ENCODE measurements at places on chromosomes 1 and 21. TPM values are rescaled to one million over a fixed set of nuclear protein-coding genes. Genes with fewer than 3 reads are reported as not detected.

RNF186 gene
- not detected for total RNA-seq

DNA sequence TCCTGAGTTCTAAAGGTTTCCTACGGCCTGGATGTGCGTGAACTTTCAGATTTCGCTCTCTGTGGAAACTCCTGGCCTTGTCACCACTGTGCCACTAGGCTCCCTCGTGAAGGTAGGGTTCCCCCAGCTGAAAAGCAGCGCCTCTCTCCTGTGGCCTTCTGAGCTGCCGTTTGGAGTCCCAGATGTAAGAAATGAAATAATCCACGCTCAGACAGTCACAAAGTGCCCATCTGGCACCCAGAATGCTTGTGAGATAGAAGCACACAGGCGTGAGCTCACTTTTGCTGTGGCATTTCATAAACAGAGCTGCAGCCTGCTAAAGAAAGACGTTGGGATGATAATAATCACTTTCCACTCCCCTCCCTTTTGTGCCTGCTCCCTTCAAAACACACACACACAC lies 65.8 kb downstream of the LMO4 start:
- no peak overlapping the region for H3K4me3 ChIP-seq
- H3K4me1 ChIP-seq: peaks cover 6% of the 10 kb centered on the region
- no peak for DNase-seq
- H3K27me3 ChIP-seq: no peaks in the 10 kb centered on the region
- H3K36me3 ChIP-seq: no peaks in the 10 kb centered on the region

DNA sequence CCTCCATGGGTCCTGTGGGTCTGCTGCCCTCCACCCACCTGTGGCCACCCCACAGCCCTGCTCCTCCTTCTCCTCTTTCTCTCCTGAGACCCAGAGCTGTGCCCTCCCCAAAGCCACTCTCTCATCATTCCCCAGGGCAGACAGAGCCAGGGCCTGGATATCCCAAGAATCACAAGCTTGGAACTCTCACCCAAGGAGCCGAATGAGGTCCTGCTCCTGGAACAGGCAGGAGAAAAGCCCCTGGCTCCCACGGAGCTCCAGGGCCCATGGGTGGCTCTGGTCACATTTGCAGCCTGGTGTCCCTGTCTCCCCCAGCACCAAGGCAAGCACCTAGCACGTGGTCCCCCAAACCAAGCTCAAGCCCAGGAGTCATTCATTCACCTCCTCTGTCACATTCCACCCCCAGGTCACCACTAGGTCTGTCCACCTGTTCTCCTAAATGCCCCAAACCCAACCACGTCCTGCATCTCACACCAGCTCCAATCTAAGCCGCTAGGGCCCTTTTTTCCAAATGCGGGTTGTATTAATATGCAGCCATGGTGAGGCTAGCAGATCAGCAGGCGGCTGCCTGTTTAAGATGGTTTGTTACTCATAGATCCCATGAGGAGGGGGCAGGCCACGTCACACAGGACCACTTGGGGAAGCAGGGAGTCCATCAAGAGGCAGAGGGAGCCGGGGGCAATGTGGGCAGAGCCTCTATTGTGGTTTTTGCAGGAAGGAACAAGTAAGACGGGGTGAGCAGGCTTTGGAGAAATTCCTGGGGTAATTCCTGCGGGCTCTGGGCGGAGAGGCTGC lies 215.5 kb upstream of the VAMP3 start:
- H3K36me3 ChIP-seq: no peaks in the 10 kb centered on the region
- H3K4me3 ChIP-seq: no peak overlapping the region
- H3K27ac ChIP-seq: no peak overlapping the region
- no peak for DNase-seq
- H3K4me1 ChIP-seq: peaks cover 10% of the 10 kb centered on the region

DNA sequence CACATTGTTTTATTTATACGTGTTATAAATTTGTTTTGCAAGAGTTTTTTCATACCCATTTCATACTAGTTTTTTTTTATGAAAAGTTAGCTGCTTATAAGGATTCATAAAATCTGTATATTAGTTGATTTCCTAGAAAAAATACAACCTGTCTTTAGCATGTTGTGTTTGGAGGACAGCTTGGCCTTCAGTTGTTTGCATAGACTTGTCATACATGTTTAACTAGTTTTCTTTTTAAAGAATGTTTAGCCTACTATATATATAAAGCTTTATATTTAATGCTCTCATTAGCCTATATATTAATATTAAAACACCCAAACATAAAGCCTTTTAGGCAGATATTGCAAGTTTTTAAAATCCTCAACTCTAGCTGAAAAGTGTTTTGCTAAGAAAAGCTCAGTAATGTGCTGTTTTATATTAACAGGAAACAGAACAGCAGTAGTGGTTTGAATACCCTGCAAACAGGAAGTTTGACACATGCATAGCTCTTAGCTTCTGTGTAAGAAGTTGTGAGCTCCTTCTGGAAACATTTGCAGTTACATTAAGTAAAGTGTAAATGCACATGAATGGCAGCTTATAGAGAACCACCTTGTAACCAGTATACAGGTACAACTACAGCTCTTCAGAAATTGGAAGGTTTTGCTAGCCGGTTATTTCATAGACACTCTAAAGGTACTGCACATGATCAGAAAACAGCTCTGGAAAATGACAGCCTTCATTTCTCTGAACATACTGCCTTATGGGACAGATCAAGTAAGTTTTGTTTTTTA lies at the start of gene PRKACB:
PRKACB (plus strand) TSS at position 476 of the 770 bp plus-strand sequence; CDS start at position 567, 91 bp downstream.
- H3K4me3 ChIP-seq: no peak within 1 kb of the TSS
- no peak within 1 kb of the TSS for H3K27ac ChIP-seq
- H3K36me3 ChIP-seq: no peaks in the 10 kb centered on the region
- DNase-seq: no peak
- H3K27me3 ChIP-seq: no peaks in the 10 kb centered on the region

GRCh38 chr21:41739936-41740335 lies 26.9 kb downstream of the RIPK4 start:
- H3K27ac ChIP-seq: no peak overlapping the region
- H3K4me3 ChIP-seq: no peak overlapping the region
- no peaks in the 10 kb centered on the region for H3K4me1 ChIP-seq
